ENCODE measurements at places on chromosomes 7 and 10. TPM values are rescaled to one million over a fixed set of nuclear protein-coding genes. Genes with fewer than 3 reads are reported as not detected.

Gene CFTR
- not detected for polyA plus RNA-seq

DNA sequence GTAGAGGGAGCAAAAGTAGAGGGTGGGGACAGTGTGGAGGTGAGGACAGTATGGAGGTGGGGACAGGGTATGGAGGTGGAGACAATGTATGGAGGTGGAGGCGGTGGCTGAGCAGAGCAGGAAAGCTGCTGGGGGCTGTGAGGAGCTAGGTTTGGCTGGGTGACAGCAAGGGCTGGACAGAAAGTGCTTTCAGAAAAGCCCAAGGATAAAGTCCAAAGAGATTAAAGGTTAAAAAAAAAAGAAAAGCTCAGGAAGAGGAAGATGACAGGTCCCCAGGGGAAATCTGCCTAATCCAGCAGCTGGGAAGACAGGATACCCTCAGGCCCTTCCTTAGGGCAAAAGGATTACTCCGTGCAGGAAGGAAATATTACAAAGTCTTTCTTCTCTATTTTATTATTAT lies 32.1 kb upstream of the PFKFB3 start:
- no peak for DNase-seq

GRCh38 chr10:79383974-79384606 lies 36.8 kb downstream of the PPIF start:
- no peak for DNase-seq

DNA sequence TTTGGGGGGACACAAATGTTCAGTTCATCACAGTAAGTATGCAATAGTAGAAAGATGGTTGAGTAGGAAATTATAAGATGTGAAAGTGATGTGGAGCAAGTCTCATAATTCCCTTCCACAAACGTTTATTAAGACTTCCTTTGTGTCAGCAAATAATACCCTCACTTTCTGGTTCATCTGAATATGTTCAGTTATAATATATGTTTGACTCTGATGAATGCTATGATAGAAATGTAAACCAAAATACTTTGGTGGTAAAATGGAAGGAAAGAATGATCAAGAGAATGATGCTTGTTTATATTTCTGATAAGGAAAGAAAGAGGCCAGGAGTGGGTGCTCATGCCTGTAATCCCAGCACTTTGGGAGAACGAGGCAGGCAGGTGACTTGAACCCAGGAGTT lies 111.7 kb upstream of the PLXDC2 start:
- no peak for DNase-seq

- DNase-seq = no peak
Measured at GRCh38 chr10:126563361-126563760, 107.1 kb downstream of the C10orf90 start.

DNA sequence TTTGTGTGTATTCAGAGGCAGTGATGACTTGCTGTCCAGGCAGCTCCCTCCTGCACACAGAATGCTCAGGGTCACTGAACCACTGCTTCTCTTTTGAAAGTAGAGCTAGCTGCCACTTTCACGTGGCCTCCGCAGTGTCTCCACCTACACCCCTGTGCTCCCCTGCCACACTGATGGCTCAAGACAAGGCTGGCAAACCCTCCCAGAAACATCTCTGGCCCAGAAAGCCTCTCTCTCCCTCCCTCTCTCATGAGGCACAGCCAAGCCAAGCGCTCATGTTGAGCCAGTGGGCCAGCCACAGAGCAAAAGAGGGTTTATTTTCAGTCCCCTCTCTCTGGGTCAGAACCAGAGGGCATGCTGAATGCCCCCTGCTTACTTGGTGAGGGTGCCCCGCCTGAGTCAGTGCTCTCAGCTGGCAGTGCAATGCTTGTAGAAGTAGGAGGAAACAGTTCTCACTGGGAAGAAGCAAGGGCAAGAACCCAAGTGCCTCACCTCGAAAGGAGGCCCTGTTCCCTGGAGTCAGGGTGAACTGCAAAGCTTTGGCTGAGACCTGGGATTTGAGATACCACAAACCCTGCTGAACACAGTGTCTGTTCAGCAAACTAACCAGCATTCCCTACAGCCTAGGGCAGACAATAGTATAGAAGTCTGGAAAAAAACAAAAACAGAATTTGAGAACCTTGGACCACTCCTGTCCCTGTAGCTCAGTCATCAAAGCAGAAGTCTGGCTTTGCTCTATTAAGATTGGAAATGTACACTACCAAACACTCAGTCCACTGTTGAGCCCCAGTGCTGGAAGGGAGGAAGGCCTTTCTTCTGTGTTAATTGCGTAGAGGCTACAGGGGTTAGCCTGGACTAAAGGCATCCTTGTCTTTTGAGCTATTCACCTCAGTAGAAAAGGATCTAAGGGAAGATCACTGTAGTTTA lies 15.8 kb downstream of the SCD start:
- no peak for DNase-seq

DNA sequence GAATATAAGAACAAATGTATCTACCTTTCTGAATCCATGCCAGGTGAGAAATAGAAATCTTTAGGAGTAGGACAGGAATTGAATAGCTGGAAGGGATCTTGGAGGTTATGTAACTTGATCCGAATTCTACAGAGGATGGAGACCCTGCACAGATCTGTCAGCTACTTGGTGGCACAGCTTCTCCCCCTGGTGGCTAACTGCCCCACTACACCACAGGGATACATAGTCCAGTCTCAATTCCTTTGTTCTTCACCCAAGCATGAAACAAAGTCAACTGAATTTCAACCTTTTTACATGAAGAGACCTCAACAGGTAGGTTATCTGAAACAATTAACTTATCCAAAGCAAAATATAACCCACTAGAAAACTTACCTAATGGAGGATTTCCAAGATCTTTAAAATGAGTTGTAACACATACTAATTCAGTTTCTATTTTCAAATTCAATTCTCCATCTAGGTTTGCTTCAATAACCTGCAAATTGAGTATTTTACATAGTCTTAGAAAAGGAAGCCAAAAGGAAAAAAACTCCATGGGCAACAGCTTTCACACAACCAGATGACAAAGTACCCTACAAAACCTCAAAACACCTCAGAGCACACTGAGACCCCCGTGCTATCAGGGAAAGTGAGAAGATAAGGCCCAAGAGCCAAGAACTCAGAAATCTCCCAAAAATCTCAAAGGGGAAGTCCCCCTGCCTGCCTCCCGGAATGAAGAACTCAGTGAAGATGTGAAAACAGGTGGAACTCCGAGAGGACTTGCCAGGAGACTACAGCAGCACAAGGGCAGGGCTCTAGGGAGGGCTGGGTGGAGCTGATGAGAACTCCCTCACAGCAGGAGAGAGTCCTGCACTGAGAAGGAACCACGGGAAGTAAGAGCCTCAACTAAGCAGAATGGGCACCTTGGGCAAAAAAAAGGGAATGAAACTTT lies 10.3 kb downstream of the HUS1 start:
- DNase-seq = peak; percentile 42

Gene CTNNA3
- polyA plus RNA-seq = not detected

DNA sequence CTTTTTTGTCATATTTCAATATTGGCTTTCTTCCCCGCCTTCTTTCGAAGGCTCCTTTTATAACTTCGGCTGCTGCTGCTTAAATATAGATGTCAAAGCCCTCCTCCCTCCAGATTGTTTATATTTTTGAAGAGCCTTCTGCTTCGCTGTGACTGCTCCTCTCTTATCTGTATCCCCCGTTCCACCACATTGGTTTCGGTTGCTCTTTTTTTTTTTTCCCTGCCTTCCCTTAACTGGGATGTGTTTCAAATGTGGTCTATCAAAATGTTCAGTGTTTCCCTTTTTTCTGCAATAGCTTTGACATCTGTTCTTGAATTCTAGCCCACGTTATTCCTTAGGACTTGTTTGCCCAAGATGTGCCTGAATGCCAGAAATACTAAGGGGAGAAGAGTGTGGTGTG lies 96.4 kb downstream of the CUX1 start:
- DNase-seq = no peak

- DNase-seq = no peak
Measured at GRCh38 chr7:148773334-148773733, 74.6 kb downstream of the CUL1 start.

DNA sequence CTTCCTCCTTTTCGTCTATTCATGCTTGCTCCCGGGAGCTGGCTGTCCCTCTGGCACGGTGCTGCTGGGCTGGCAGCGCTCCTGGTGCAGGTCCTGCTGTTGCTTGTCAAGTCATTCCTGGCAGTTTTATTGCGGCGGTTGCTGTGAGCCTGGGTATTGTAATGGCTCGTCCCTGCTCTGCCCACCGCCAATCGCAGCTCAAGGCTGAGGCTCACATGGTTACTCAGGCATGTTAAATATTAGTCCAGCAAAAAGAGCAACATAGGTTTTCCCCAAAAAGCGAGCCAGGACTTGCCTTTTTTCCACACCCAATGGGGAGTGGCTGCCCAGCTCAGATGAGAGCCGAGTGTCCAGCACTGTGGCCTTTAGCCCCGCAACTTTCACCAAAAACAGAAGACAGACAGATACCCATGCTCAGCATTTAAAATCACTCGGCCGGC lies 492.9 kb upstream of the FOXK1 start:
- no peak for DNase-seq

Gene NFE2L3
- 1.2 TPM for polyA plus RNA-seq

- no peak for DNase-seq
Measured at GRCh38 chr7:37150180-37150579, 298.5 kb downstream of the ELMO1 start.

DNA sequence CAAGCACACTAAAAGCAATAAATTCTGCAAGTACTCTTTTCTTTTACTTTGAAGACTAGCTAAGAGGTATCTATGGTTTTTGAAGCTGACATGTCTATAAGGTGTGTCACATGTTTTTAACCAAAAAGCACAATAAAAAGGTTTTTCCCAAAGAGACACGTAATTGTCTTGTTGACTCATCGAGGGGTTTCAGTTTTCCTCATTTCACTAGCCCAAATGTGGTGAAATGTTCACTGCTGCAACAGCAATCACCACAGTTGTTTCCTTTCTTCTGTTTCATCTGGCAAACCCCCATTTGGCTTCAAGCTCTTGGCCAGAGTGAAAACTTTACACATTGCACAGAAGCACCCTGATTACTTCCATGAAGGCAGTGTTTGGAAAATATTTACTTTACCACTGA lies 3.8 kb upstream of the HOXA4 start:
- no peak for DNase-seq

GRCh38 chr7:31475368-31475767 lies 38.5 kb upstream of the ITPRID1 start:
- DNase-seq = no peak

DNA sequence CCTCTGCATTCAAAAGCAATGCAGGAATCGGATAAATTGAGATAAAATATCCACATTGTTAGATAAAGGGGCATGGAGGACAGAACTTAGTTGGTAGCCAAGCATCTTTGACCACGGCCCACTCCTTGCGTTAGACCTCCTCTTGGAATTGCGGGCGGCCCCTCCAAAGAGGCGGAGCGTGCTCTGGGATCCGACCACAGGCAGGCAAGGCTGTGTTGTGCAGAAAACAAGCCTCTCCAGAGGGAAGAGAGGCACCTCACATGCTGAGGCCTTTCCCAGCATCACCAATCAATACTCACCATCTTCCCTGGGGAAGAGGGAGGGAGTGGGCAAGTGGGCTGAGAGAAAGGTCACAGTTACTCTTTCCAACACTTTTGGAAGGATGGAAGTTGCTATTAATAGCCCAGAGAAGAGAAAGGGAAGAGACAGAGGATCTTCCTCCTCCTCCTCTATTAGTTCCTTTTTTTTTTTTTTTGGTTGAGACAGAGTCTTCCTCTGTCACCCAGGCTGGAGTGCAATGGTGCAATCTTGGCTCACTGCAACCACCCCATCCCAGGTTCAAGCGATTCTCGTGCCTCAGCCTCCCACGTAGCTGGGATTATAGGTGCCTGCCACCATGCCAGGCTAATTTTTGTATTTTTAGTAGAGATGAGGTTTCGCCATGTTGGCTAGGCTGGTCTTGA lies 49.7 kb upstream of the NRF1 start:
- DNase-seq = no peak

Gene CDK14
- 22.8 TPM for polyA plus RNA-seq

DNA sequence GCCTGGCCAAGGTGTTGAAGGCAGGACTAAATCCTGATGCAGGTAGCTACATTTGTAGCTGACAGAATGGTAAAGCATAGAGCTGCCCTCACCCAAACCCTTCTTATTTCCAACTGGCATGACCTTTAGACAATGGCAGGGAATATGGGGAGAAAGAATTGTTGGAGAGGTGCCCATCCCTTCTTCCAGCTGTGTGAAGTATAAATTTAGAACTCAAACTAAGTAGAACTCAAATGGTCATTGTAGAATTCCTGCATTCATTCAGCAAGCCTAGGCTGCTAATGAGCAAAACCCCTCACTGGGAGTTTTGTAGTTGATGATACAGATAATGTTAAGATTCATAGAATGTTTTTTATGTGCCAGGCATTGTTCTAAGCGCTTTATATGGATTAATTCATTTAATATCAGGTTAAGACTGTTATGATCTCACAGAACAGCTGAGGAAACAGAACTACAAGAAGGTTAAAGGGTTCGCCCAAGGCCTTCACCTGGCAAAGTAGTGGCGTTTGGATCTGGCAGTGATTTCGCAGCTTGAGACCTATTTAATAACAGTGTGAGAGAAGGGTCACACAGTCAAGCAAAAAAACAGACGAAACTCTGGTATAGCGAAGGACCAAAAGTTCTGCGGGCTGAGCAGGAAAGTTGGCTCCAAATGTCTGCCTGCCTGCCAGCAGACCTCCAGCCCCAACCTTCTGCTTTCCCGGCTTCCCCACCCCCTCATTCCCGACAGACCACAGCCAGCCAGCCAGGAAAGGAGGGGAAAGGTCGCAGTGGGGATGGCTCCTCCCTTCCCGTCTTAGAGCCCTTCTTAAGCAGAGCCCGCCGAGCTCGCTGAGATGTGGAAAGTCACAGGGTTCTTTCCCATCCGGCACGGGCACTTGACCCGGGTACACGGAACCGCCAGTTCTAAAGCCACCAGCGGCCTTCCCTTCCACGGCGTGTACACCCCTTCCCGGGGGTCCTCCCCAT lies 1.6 kb upstream of the HILPDA start:
- DNase-seq = no peak

Gene CDHR1
- polyA plus RNA-seq = not detected

DNA sequence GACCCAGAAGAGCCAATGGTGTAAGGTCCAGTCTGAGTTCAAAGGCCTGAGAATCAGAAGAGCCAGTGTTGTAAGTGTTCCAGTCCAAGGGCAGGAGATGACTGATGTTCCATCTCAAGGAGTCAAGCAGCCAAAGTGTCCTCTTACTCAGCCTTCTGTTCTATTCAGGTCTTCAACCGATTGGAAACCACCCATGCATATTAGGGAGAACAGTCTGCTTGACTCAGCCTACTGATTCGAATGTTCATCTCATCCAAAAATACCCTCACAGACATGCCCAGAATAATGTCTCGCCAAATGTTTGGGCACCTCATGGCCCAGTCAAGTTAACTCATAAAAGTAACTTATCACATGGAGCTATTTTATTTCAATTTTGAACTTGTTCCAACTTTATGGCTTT lies 2.9 kb upstream of the WDFY4 start:
- DNase-seq = no peak

Gene HHEX
- 140 TPM for polyA plus RNA-seq

All from naive B cell (primary cell).